M059J (cell line): ENCODE measurements at places on chromosomes 6 and 20. TPM values are rescaled to one million over a fixed set of nuclear protein-coding genes. Genes with fewer than 3 reads are reported as not detected.

The TSBP1 gene
- total RNA-seq: not detected in 2 replicates

The ENPP5 gene
- 0.22 and 1.0 TPM in 2 replicates for total RNA-seq

The RBM12 gene
- total RNA-seq: 37.7 and 52.3 TPM in 2 replicates

The HLA-DOB gene
- total RNA-seq: 5.7 and 6.3 TPM in 2 replicates

The OR2J3 gene
- total RNA-seq: not detected in 2 replicates

The NOX3 gene
- total RNA-seq: not detected in 2 replicates

The ZBTB9 gene
- 6.6 and 9.8 TPM in 2 replicates for total RNA-seq

The CALHM6 gene
- 6.3 and 6.9 TPM in 2 replicates for total RNA-seq

The IPCEF1 gene
- total RNA-seq: 0.32 and 1.6 TPM in 2 replicates

The TAGAP gene
- 0.02 TPM in 1 of 2 replicates, not detected in the other for total RNA-seq

The EYS gene
- 0.17 and 0.99 TPM in 2 replicates for total RNA-seq

The SAMD10 gene
- 0.42 and 1.2 TPM in 2 replicates for total RNA-seq

The TFAP2C gene
- 3.6 and 7.5 TPM in 2 replicates for total RNA-seq

The UNC5CL gene
- total RNA-seq: 0.02 and 0.20 TPM in 2 replicates

The GLP1R gene
- total RNA-seq: not detected in 2 replicates

The SLC25A27 gene
- 0.86 and 6.5 TPM in 2 replicates for total RNA-seq

The CDH26 gene
- total RNA-seq: 0.15 and 0.81 TPM in 2 replicates

The CASS4 gene
- total RNA-seq: 0.15 TPM in 1 of 2 replicates, not detected in the other

The ASIP gene
- not detected in 2 replicates for total RNA-seq

The NKX2-2 gene
- total RNA-seq: 1.7 and 2.6 TPM in 2 replicates

The RIPK1 gene
- 26.5 and 43.6 TPM in 2 replicates for total RNA-seq

The RIMS1 gene
- 0.34 and 0.76 TPM in 2 replicates for total RNA-seq

The IL17F gene
- total RNA-seq: not detected in 2 replicates

The VEGFA gene
- 41.2 and 65.8 TPM in 2 replicates for total RNA-seq

The CEP57L1 gene
- total RNA-seq: 51.2 and 51.3 TPM in 2 replicates

The EDN3 gene
- total RNA-seq: not detected in 2 replicates

The GPR63 gene
- not detected in 2 replicates for total RNA-seq

The MYT1 gene
- total RNA-seq: not detected in 2 replicates

The GTSF1L gene
- total RNA-seq: not detected in 2 replicates
